ENCODE measurements at places on chromosomes 6 and 20. TPM values are rescaled to one million over a fixed set of nuclear protein-coding genes. Genes with fewer than 3 reads are reported as not detected.

TTK gene
- total RNA-seq = 0.34 TPM

HACE1 gene
- 20.1 TPM for total RNA-seq

OLIG3 gene
- total RNA-seq = not detected

SLC26A8 gene
- not detected for total RNA-seq

ZNF831 gene
- not detected for total RNA-seq

VPS16 gene
- total RNA-seq = 22.9 TPM

ATP5F1E gene
- total RNA-seq = 28.4 TPM

LST1 gene
- not detected for total RNA-seq

SEMG1 gene
- total RNA-seq = not detected

IPCEF1 gene
- total RNA-seq = 1.00 TPM

All from nasal cavity respiratory epithelium epithelial cell of viscerocranial mucosa (primary cell).